Endothelial cell (in vitro differentiated cells): ENCODE measurements at places on chromosomes 3 and 15.

GRCh38 chr15:23773093-23773492 is 86.0 kb upstream of the NDN start:
- no peak for DNase-seq

- no peak for DNase-seq
Observed at GRCh38 chr3:153173758-153174516, 11.9 kb downstream of the RAP2B start.

DNA sequence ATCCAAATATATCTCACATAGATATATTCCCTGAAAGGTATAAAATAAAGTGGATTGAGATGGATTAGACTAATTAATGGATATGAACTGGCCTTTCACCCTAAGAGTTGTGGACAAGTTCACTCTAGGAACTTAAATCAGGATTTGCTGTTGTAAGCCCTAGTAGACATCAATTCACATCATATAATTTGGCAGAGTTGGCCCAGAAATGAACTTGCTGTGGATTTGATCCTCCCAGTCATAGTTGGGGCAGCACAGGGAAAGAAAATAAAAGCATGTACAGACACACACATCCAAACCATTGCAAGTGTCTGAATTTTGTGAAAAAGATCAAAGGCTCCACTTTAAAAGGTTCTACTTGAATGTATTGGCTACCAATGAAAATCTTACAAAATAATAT is 734.7 kb upstream of the NR2F2 start:
- DNase-seq: no peak

GRCh38 chr15:52183562-52184173 is 7.5 kb downstream of the GNB5 start:
- peak; percentile 53 for DNase-seq

DNA sequence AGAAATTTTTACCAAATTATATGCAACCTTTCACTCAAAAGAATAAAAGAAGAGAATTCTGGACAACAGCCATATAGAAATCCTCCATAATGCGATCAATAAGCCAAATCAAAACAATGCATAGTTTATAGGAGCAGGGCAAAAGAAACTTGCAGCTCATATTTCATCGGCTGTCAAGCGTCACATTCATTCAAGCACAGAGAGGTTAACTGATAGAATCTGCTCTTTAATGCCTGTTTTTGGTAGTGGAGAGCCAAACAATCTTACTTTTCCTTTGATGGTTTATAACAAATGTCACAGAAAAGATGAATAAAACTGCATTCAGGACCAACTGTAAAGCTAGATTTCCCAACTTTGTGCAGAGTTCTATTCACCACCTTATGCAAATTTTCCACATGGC is 35.4 kb downstream of the PRTG start:
- DNase-seq: no peak

- DNase-seq: no peak
Observed at GRCh38 chr3:88137836-88138235, 11.9 kb upstream of the C3orf38 start.

- DNase-seq: no peak
Observed at GRCh38 chr15:50871832-50872231, 36.7 kb upstream of the AP4E1 start.
